ENCODE measurements at places on chromosomes 11 and 22. TPM values are rescaled to one million over a fixed set of nuclear protein-coding genes. Genes with fewer than 3 reads are reported as not detected.

DNA sequence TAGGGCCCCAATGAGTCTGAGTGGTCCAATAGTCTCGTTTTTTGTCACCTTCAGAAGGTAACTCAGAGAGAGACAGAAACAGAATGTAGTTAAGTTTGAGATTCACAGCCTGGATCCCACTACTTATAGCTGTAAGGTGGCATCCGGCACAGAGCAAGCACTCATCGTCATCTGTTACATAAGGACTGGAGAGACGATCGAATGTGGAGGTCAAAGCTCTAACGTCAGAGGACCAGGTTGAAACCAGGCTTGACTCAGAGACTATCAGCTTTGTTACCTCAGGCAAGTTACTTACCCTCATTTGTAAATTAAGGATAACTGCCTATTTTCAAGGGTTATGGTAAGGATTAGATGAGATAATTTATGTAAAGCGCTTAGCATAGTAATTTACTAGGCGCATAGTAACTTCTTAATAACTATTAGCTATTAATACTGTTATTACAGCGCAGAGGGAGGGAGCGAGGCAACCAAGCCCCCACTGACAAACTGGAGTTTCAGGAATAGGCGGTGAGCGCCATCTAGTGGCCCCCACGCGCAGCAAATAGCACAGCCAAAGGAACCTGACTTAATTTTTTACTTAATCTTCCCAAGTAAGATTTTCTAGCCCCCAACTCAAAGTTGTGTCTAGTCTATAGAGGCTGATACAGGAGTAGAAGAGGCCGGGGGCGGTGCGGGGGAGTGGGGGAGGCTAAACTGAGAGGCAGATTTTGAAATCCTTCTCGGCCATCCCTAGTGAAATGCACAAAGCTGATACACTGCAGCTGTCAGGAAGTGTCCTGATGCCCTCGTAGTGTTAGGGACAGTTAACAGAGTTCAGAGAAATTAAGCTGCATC lies 29.0 kb upstream of the API5 start:
- DNase-seq: no peak

- DNase-seq: no peak
These were observed 15.4 kb downstream of the SLC3A2 start for GRCh38 chr11:62896049-62896448.

GRCh38 chr22:37240240-37240940 lies 3.7 kb downstream of the RAC2 start:
- no peak for DNase-seq

DNA sequence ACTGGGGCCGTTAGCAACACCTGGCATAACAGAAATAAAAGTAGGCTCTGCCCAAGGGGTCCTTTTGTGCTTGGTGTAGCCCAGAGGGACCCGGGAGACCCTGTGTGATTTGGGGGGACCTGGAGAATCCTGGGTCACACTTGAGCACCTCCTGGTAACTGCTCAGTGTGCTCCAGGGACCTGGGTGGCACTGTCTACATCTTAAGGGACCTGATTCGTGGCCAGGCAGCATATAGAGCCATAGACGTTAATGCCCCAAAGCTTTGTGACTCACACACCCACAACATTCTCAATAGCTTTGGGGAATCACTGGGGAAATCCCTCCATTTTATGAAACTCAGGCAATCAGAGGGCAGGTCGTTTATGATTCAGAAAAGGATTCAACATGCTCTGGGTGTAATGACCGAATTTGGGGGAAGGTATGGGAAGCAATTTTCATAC lies 3.6 kb upstream of the IGF2 start:
- DNase-seq: no peak

GRCh38 chr11:124612567-124613246 lies 1.5 kb downstream of the PANX3 start:
- no peak for DNase-seq

DNA sequence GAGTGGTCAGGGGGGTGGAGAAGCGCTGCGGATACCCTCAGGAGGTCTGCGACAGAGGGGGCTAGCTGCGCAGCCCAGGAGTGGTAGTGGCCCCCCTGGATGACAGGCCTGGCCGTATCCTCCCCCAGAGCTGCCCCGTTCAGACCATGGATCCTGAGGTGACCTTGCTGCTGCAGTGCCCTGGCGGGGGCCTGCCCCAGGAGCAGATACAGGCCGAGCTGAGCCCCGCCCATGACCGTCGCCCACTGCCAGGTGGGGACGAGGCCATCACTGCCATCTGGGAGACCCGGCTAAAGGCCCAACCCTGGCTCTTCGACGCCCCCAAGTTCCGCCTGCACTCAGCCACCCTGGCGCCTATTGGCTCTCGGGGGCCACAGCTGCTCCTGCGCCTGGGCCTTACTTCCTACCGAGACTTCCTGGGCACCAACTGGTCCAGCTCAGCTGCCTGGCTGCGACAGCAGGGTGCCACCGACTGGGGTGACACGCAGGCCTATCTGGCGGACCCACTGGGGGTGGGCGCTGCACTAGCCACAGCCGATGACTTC lies 505 bp downstream of the NUDT22 start:
- no peak for DNase-seq

- no peak for DNase-seq
These were observed 6.2 kb upstream of the LDLRAD3 start for GRCh38 chr11:35937700-35938099.

DNA sequence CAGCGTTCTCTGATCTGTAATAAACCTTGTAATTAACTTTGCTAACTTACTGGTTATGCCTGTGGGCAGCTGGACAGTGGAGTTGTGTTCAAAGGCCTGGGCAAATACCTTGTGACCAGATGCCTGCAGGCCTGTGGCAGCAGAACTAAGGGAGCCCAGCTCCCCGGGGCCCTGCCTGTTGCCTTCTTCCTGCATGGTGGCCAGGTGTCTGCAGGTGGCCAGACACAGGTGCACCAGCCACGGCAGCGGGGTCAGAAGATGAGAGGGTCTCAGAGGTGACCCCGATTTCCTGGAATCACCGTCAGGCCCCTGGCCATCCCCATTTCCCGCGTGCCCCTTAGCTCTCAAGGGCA lies 127.2 kb downstream of the OSBP2 start:
- DNase-seq: no peak

SEZ6L gene
- 0.45 TPM for total RNA-seq

PDGFB gene
- total RNA-seq: 9.9 TPM

VPS37C gene
- total RNA-seq: 32.2 TPM

APOA1 gene
- not detected for total RNA-seq

MMP10 gene
- 3.6 TPM for total RNA-seq

OR4D5 gene
- not detected for total RNA-seq

Measured in prostate gland (tissue), 2 donors.